ENCODE measurements at places on chromosomes 3 and 15.

DNA sequence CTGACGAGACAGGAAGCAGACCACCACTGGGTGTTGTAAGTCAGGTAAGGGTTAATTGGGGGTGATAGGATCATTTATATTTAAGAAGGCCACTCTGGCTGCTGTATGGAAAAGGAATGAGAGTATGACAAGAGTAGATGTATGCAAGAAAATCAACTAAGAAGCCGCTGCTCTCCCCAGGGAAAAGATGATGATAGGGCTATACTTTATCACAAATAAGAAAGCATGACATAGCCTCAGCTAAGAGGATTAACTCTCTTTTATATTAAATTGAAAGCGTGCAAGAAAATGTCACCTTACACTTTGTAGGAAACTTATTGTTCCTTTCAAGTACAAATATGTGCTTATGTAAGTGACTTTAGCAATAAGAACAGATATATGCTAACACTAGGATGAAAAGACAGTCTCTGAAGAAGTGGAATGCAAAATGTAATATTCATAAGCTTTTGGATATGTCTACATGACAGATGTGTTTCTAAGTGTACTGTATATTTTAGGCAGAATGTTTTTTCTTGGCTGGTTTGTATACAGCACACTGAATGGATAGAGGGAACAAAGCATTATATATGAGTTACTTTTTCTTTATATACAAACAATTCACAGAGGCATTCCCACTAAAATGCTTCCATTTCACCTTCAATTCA, 8.7 kb upstream of the NDUFB4 start:
- no peak for DNase-seq

DNA sequence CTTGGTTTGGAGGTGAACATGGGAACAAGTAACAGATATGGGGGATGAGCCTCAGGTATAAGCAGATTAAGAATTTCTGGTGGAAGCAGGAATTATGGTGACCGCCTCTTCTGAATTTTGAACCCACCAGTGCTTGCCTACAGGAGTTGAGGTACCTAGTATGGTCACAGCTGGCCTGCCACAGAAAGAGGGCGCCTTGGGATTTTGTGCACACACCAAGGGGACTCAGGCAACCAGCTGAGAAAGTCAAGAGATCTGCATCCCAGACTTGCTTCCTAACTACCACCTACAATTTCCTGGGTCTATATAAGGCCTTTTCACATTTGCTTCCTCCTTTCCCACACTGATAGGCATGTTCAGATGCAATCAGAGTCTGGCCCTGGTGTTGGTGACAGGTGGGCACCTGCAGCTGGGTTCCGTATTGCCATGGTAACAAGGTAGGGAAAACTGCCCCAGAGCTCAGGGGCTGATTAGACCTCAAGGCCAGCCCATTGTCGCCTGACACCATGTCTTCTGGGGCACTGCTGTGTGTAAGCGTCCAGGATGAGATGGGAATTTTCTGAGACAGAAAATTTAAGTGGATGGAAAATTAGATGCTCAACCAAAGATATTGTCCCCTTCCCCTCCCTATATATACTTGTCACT, 75.9 kb upstream of the RASGRF1 start:
- DNase-seq, result no peak

DNA sequence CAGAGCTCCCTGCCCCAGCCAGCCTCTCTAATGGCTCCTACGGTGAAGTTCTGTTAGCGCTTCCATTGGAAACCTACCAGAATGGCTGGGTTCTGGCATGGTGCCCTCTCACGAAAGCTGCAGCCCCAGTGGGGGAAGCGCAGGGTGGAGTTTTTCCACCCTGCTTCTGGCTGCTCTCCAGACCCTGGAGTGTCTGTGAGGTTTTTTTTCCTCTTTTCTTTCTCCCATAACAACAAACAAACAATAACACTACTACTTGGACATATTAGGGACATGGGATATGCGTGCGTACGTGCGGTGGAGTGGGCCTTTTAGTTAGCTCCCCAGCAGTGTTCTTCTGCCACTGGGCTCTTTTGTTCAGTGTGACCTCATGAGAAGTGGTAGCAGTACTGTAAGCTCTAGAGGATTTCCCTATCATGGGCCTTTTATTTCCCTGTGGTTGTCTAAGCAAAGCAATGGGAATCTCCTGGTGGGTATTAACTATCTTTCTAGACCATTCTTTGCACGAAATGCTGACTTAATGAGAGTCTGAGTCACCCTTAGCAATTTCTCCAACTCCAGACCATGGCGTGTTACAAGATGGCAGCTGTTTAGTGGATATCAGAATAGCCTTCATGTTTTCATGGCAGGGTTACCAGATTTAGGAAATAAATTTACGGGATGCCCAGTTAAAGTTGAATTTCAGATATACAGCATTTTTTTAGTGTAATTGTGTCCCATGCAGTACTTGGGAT, 161.9 kb downstream of the FNDC3B start:
- DNase-seq, result peak; percentile 77

- no peak for DNase-seq
Observed at GRCh38 chr3:63508305-63508704, 144.2 kb upstream of the SNTN start.

DNA sequence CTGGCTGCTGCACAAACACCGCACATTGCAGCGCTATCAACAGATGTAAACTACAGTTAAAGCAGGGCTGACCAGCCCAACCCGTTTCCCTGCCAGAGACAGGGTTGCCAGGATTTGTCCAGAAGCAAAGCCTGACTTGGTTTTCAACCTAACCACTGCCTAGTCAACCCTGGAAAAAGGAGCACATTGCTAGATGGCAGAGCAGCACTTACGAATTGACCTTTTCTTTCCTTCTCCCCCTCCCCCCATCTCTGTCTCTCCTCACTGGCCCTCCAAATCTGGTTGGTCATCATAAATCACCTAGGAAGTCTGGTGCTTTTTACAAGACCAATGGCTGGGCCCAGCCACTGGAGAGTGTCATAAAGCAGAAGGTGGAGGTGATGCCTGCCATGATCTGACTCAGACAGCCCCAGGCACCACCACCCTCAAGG, 51.3 kb downstream of the ABCC5 start:
- no peak for DNase-seq

DNA sequence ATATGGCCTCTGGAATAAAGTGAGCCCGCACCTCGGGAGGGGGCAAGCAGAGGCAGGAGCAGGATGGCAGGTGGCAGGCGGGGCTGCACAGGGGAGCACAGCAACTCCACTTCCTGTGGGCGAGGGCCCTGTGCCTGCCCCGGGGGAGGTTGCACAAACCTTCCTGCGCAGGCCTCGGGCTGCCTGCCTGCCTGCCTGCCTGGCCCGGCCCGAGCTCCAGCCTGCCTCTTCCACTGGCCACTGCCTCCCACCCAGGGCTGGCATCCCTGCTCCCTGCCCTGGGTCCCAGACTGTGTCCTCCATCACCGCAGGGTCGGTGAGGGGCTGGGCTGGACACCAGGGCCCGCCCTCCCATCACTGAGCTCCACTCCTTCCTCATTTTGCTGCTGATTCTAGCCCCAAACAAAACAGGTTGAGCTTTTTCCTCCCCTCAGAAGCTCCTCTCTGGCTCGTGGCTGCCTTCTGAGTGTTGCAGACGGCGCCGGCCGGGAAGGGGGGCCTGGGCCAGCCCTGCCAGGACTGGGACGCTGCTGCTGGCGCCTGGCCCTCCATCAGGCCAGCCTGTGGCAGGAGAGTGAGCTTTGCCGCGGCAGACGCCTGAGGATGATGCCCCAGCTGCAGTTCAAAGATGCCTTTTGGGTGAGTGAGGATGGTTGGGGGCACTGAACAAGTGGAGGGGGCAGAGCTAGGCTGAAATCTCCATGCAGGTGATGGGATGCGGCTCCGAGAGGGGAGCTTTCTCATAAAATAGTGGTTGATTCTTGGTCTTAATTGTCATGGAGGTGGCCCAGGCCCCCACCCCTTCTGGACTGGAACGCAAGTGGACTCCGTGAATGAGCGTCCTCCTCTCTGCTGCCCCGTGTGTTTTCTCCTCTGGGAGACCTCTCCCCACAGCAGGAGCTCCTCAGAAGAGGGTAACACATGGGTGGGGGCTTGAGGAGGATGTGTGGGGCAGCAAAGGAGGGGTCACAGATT, at the start of gene PSTPIP1:
TSS of gene PSTPIP1 (plus strand) at position 156 of the 975 bp plus-strand sequence. CDS start at position 604, 448 bp downstream.
- no peak for DNase-seq

- no peak for DNase-seq
Observed at GRCh38 chr3:67094774-67095173, 96.7 kb downstream of the KBTBD8 start.

Measured in AG09319 (cell line).